Astrocyte (in vitro differentiated cells and primary cell): ENCODE measurements at places on chromosomes 3 and 15.

- no peak for DNase-seq
These were observed 33.8 kb downstream of the TIGIT start for GRCh38 chr3:114327665-114328064.

DNA sequence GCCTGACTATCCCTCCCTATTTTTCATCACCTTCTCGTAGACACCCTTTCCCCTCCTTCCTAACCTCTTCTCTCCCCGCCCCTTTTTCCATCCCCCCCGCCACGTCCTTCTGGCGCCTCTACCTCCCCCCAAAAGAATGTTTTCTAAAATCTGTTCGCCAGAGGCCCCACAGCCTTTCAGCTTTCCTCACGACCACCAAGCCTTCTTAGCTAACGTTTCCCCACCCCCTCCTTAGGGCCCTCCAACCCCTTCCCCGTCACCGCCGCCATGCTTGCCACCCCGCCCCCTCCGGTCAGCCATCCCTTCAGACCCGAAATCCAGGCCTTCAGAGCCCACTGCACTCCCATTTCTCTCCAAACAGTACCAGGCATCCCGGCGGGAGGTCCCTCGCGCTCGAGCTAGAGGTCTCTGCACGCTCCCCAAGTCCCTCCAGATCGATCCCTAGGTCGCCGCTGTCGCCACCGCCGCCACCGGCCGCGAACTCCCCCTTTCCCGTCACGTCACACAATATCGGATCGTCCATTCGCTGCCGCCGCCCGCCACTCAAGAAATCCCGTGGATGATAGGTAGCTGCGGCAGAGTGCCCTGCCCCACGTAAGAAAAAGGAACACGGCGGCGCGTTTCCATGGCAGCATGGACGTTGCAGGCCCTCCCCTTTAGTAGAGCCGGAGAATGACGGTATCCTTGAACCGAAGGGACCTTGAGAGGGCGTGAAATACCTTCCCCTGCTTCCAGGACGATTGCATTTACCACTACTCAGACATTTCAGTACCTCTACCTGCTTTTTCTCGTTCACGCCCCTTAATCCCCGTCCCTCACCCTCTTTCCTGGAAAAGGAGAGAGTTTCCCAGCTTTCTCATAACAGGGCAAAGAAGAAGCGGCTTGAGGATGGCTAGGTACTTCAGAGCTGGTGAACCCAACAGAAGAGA, at the start of gene TP53BP1:
TP53BP1 (minus strand) TSS at position 484 of the 929 bp plus-strand sequence; CDS start at position 371, 113 bp downstream.
- peak; percentile 93 for DNase-seq

- peak; percentile 88 for DNase-seq
These were observed 87.9 kb downstream of the CHST2 start for GRCh38 chr3:143207338-143207961.

- DNase-seq = peak; percentile 42
These were observed 1.4 kb downstream of the SETD5 start for GRCh38 chr3:9398700-9399336.

- DNase-seq = no peak
These were observed 273.9 kb downstream of the PDCD6IP start for GRCh38 chr3:34072297-34072696.

DNA sequence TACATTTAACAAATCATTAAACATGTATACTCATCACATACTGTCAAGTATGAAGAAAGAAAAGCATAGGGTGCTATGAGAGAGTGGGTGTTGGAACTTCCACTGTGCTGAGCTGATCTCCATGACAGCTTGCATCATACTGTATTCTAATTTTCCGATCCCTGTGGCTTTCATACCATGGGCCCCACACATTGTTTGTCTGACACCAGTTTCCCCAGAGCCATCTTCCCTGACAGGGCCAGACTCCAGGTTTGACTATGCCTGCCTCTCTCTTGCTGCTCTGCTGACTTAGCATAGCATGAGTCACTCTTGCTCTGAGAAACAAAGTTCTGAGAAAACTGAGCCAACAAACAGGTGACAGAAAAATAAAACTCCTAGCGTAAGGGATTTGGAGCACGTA, 37.0 kb upstream of the CASR start:
- DNase-seq = no peak

DNA sequence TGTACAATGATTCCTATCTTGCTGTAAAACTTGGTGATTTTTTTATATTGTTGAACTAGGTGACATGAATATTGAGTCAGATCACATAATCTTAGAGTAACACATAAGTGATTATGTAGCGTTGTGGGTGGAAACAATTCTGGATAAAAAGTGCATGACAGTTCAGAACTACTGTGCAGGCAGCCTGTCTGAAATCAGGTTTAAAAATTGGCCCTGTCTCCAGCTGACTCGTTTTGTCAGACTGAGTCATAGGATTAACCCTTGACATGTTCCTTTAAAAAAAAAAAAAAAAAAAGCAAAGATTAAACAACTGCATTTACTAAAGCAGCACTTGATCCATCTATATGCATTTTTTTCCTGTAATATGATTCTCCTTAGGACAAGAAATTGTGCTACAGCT, 160.0 kb upstream of the CGNL1 start:
- peak; percentile 91 for DNase-seq

- DNase-seq = no peak
These were observed 30.3 kb upstream of the UTS2B start for GRCh38 chr3:191360620-191361019.

DNA sequence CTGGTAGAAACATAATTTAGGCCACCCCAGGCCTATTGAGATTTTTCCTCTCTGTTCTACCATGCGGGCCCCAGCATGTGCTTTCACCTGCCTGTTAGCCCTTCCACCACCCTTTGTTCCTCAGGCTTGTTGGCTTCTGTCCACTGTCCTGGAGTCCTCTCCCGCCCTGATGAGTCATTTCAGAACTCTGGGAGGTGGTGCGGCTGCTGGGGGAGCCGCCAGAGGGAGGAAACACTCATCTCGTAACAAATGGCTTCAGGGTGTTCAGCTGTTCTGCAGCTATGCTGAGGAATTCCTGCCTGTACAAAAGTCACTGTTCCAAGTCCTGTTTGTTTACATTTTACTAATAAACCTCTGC, 36.3 kb downstream of the LRTM1 start:
- peak; percentile 95 for DNase-seq

DNA sequence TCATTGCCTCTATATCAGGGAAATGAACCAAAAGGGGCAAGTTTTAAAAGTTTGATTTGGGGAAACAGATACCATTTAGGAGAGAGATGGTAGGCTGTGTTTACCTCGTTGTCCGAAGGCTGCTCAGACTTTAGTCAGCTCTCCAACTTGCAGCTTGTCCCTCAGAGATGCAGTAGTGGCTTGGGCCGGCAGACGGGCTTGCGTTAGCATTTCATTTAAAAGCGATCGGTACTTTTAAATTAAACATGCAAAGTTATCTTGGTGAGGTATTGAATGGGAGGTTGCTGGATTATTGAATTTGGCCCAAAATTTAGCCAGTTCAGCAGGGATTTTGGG, 26.2 kb downstream of the EEFSEC start:
- DNase-seq = no peak

DNA sequence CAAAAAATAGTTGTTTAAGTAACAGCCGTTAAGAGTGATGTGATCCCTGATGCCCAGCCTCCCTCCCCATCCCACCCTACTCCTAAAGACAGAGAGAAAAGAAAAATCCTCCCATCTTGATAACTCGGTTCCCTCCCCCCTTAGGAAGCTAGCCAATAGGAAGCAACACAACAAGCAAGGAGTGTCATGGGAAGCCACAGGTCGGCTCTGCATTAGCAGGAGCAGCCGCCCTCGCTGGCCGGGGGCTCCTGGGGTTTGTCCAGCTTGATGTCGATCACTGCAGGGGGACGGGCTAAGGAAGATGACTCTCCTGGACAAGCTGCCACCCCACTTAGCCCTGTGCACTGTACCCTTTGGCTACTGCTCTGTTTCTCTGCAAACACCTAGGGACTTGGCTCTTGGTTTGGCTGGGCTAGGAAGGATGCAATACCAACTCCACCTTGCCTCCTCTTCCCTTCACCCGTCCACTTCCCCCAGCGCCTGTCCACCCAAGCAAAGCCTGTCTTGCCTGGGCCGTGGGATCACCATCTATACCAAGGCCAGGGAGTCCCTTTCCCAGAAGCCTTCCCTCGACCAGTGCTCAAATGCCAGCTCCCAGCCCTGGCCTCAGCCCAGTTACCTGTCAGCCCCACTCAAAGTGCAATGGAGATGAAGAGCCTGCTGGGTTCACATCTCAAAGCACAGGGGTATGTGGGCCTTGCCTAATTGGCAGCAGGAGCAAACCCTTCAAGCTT, 23.1 kb downstream of the SRPRB start:
- DNase-seq = no peak

DNA sequence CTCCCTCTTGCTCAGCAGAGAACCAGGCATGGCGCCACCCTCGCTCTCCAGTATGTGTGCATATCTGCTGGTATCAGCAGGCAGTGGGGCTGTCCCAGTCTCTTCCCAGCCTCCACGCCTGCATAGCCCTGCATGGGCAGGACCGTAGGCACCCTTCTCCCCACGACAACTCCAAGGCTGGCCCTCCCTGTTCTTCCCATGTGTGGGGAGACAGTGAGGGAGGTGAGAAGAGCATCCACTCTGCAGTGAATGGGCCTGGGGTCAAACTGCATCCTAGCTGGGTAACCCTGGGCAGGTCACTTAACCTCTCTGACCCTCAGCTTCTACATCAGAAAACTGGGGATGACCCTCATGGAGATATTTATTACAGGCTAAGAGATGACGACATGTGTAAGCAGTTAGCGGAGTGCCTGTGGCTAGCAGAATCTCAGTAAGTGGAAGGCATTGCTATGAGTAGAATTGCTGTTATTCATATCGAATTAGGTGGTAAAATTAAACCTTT, 13.3 kb upstream of the SSUH2 start:
- peak; percentile 65 for DNase-seq

- DNase-seq = peak; percentile 99
These were observed 324.3 kb downstream of the CHST2 start for GRCh38 chr3:143443851-143444331.

- DNase-seq = no peak
These were observed 50.5 kb downstream of the POMGNT2 start for GRCh38 chr3:43055393-43055792.

- DNase-seq = no peak
These were observed 2.0 kb upstream of the TBC1D2B start for GRCh38 chr15:78079298-78080087.

DNA sequence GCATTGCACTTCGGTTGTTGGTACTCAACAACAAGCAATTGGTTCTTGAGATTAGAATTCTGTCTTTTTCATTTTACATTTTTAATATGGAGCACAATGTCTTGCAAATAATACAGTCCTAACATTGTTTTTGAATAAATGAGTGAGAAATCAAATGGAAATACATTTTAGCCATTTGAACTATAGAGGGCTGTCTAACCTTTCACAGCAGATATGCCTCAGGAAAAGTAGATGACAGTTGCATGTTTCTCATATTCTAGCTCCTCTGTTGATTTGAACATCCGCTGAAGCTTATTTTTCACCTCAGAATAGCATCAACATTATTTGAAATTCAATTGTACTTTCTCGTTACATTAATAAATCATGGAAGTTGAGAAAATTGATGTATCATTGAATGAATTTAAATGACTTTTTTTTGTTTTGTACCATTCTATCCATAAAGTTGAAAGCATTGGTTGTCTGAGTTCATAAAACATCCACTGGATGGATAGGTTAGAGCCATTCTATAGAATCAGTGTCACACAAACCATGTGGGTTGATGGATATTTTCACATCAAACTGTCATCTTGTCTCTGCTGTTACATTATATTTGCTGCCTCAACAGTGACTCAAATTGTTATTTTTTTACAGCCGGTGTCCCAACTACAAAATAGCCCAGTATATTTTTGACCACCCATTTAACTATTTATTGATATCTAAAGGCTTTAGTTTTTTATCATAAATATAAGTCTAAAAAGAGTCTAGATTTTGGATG, 928.3 kb downstream of the NSUN3 start:
- no peak for DNase-seq

- DNase-seq = peak; percentile 78
These were observed 857.7 kb downstream of the OTOL1 start for GRCh38 chr3:162354356-162354755.

- peak; percentile 78 for DNase-seq
These were observed 2.5 kb upstream of the ADIPOQ start for GRCh38 chr3:186839874-186840641.

DNA sequence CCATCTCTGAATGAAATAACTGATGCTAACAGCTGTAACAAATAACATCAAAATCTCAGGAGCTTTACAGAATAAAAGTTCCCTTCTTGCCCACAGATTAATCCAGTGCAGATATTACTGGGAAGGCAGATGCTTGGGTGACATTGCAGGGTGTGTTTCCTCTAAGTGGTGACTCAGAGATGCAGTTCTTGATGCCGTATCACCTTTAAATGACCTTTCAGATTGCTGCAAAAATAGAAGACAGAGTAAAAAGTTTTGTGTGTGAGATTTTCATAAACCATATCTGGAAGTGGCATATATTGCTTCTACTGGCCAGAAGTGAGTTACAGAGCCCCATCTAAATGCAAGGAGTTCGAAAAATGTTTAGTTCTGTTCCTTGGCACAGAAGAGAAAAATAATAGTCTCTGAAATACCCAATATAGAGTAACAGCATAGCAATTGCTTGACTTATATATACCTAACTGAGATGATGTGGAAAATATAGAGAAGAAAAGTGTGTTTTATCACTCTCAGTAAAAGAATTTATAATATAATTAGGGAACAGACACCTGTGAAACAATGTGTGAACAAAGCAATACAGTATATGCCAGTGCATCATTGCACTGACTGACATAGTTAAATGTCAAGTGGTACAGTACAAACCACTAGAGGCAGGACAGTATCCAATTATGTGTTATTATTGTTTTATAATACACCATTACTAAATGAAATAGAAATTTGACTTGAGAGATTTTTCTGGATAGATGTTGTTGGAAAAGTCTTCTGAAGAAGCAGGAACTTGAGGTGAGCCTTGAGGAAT, 430.7 kb upstream of the CBLB start:
- DNase-seq = peak; percentile 69

GRCh38 chr15:48002767-48003166, 118.0 kb upstream of the SLC24A5 start:
- DNase-seq = no peak

DNA sequence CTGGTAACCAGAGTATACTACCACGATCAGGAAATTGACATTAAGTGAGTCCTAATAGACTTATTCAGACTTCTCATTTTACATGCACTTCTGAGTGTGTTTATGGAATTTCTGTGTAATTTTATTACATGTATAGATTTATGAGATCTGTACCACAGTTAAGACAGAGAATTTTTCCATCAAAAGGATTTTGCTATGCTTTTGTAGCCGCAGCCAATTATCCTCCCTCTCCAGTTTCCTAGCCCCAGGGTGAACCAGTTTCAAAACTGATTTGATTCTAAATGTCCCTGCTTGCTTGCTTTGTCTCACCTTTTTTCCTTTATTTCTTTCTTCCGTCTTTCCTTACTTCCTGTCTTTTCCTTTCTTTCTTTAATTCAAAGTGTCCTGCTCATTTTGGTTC, 661.2 kb upstream of the BCHE start:
- no peak for DNase-seq

DNA sequence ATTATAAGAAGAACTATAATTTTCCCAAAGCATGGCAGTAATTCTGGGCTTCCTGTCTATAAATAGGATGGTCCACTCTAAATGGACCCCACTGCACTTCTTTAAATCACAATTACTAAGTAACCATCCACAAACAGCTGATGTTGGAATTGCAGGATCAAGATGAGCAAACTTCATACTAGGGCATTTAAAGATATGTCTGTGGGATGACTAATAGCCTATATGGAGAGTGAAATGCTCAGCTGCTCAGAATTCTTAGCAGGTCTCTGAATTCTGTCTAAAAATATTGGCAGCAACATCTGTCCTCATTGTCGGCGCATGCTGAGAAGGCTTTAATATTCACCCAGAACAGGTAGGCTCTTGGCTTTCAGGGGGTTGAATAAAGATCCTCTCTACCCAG, 140.4 kb downstream of the SATB1 start:
- no peak for DNase-seq
